Left ventricle myocardium inferior (tissue), 1 donor: ENCODE measurements at places on chromosomes 16 and 17.

DNA sequence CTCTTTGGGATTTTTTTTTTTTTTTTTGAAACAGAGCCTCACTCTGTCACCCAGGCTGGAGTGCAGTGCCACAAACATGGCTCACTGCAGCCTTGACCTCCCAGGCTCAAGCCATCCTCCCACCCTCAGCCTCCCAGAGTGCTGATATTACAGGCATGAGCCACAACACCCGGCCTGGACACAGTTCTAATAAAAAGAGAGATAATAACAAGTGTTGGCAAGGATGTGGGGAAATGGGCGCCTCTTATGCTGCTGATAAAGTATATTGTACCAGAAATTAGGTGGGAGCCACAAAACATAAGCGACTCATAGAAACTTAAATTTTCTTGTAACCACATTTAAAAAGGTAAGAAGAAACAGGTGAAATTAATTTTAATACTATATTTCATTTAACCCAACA, 50.4 kb upstream of the FA2H start:
- no peak for DNase-seq

DNA sequence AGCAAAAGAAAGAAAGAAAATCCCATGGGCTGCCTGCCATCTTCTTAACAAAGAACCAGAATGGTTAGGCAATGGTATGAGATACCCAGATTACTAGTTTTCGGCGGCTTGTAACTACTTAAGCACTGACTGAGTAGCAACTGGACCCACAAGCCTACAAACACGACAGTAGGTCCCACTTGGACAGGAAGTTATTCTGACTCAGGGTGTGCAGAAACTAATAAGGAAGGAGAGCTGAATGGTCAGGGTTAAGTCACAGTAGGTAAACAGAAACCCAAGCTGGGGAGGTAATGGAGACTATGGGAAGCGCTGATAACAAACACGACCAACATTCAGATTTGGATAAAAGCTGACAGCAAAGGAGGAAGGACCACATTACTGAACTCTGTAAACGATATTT, 10.4 kb upstream of the HLF start:
- DNase-seq = no peak

DNA sequence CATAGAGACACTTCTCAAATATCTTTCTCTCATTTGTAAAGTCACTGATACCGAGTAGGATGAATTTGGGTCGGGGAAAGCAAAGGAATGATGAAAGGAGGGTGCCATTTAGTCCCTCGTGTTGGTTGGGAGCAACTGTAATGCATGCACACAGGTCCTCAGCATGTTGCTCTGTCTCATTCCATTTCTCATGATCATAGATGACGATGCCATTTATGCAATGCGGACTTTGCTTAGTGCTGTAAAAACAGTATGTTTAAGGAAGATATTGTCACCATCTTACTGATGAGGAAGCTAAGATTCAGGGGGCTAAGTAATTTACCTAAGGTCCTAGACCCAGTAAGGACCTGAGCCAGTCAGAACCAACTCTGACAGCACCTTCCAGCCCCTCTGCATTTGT, 100.1 kb downstream of the AATF start:
- no peak for DNase-seq

DNA sequence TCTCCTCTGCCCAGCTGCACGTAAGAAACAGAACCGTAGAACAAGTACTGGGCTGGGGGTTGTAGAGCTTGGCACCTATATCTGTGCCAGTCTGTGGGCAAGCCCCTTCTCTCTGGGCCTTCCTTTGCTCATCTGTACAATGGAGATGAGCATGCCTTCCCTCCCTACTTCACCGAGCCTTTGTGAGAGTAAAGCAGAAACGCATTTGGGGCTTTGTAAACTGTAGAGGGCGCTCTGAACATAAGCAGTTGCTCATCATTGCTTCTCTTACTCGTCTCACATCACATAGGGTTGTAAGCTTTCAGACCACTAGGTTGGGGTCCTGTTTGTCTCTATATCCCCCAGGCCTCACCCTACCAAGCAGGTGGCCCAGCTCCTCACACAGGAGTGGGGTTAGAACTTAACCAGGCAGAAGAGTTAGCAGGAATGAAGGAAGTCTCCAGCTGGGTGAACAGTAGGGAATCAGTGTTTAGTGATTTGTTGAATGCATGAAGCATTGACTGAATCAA, 15.1 kb downstream of the SAMD14 start:
- DNase-seq = no peak

DNA sequence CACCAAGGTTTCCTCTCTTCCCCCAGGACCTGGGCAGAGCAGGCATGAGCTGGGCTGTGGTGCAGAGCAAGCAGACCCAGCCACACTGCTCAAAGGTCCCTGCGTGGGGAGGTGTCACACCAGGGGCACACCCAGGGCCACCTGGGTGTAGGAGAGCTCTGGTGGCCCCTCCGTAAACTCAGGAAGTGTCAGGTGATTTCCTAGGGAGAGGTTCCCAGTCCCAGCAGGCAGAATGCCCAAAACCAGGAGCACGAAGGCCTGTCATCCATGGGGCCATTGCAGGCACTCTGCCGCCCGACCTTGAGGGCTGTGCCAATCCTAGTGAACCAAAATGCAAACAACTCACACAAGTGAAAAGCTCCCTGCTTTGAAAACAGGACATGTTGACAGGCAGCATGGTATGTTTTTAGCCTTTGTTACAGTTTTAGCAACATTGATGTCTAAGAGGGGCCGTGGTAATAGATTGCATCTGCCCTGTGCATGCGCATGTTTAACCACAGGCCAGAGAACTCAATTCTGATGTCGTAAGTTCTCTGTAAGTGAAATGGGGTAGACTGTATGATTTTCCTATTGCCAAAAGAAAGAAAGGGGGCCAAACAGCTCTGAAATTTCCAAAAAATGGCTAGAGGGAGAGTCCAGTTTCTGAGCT, 21.3 kb downstream of the CIBAR2 start:
- DNase-seq = no peak

DNA sequence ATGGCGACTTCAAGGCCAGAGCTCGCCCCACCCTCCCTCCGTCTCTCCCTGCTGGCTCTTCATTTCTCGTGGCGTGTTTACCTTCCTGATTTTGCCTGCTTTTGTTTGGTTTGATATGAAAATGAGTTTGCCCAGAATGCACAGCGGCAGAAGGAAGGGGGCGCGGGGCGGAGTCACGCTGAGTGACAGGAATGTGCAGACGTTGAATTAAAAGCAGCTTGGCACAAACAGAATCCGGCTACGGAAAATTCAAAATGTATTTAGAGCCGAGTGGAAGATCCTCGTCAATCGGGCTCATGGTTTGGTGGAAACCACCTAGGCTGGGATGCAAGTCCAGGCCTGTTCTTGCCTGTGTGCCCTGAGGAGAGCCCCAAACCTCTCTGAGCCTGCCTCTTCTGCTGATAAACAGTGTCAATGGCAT, 102.7 kb downstream of the SDK2 start:
- DNase-seq = no peak
